Choroid plexus epithelial cell (primary cell): ENCODE measurements at places on chromosomes 5 and 9.
A peak's percentile ranks its signal among the peaks of the same experiment; 100 is the strongest.

DNA sequence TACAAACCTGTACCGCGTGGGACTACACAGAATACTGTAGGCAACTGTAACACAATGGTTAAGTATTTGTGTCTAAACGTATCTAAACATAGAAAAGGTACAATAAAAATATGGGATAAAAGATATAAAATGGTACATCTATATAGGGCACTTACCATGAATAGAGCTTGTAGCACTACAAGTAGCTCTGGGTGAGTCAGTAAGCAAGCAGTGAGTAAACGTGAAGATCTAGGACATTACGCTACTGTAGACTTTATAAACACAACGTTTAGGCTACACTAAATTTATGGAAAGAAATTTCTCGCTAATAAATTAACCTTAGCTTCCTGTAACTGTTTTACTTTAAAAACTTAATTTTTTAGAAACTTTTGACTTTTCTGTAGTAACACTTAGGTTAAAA lies 46.5 kb downstream of the MRPS27 start:
- no peak for DNase-seq

GRCh38 chr9:28696960-28697359 lies 1123.7 kb upstream of the C9orf72 start:
- no peak for DNase-seq

GRCh38 chr5:77921094-77921768 lies 145.1 kb upstream of the TBCA start:
- DNase-seq, result no peak

- peak; percentile 44 for DNase-seq
Observed at GRCh38 chr9:136488247-136489214, 5.7 kb upstream of the SEC16A start.
